ENCODE measurements at places on chromosomes 1 and 21. TPM values are rescaled to one million over a fixed set of nuclear protein-coding genes. Genes with fewer than 3 reads are reported as not detected.

The GPR3 gene
- not detected for total RNA-seq

DNA sequence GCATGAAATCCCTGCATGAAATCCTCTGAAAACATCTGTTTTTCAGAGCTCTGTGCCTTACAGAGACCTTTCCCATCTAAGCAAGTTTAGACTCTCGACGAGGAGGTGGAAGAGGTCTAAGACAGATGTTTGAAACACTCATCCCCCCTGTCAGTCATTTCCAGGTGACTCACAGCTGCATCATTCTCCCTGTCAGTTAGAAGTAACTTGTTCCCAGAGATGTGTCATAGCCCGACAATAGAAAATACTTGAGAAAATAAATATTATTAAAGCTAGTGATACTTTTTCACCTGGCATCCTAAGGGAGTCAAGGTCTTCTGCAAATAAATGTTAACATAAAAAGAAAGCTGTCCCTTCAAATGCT lies 41.6 kb upstream of the SEC16B start:
- no peak overlapping the region for H3K4me3 ChIP-seq
- H3K27me3 ChIP-seq: no peaks in the 10 kb centered on the region
- no peak overlapping the region for H3K27ac ChIP-seq
- no peaks in the 10 kb centered on the region for H3K36me3 ChIP-seq

DNA sequence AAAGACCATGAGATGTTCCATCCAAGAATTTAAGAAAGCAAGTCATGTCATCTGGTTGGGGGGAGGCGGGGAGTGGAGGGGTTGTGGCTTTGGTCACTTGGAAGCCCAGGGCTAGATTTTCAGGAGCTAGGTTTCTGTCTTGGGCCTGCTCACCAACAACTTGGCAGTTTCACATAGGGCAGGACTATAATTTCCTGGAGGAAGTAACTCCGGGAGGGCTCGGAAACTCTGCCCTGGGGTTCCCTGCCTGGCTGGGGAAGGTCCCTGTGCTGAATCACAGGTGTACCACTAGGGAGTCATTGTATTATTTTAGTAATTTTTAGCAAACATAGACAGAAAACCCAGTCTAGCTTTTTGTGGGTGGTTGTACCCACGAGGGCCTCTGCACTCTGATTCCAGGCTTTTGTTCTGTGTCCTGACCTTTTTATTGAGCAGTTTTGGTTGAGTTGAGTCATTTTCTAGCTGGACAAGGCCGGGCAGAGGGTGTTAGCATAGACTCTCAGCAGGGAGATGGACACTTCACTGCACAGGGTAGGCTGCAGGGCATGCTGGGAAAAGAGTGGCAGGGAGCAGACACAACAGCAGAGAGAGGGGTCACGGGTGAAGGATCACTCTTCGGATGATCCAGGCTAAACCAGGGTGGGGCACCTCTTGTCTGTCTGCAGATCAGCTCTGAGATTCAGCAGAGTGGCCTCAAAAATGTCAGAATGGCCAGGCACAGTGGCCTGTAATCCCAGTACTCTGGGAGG lies 144.7 kb downstream of the GRIK3 start:
- H3K27ac ChIP-seq: no peak overlapping the region
- peak; percentile 21 for DNase-seq
- no peak overlapping the region for H3K4me3 ChIP-seq
- H3K4me1 ChIP-seq: no peaks in the 10 kb centered on the region
- H3K36me3 ChIP-seq: no peaks in the 10 kb centered on the region
- H3K27me3 ChIP-seq: no peaks in the 10 kb centered on the region

- no peaks in the 10 kb centered on the region for H3K27me3 ChIP-seq
- DNase-seq: no peak
- H3K36me3 ChIP-seq: no peaks in the 10 kb centered on the region
- H3K27ac ChIP-seq: no peak overlapping the region
- no peak overlapping the region for H3K4me3 ChIP-seq
- no peaks in the 10 kb centered on the region for H3K4me1 ChIP-seq
These were observed 140.5 kb downstream of the TIAM1 start for GRCh38 chr21:31203431-31204054.

DNA sequence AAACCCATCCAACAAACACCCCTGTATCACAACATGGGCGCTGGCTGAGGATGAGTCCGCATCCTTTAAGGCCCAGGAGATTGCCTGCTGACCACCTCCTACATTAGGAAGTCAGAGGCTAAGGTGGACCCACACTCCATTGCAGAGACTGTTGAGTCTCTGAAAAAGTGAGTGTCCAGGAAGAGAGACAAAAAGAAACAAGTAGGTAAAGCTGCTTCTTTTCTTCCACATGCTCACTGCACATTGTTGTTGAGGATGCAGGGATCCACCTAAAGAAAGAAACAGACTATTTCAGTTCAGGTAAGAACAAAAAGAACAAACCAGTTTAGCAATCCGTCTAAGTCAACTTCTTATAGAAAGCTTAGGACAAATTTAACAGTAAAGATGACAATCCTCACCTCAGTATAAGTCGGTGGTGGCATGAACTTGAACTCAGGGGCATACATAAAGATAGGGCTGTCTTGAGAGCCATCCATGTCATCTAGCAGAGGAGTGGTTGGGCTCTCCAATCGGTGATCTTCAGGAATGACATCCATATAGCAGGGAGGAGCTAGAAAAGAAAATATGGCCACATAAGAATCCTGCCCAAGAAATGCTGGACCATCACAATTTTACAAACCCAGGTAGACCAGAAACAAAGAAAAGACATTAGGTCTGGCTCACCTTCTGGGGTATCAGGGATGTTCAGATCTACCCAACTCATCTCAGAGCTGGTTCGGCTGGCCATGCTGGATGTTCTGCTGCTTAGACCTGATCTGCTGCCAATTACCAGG lies 2.6 kb downstream of the TXNIP start:
- no peaks in the 10 kb centered on the region for H3K27me3 ChIP-seq
- H3K36me3 ChIP-seq: peaks cover 35% of the 10 kb centered on the region
- peak; percentile 51 for DNase-seq

The CCDC27 gene
- total RNA-seq: not detected

- no peak overlapping the region for H3K27ac ChIP-seq
- H3K4me1 ChIP-seq: no peaks in the 10 kb centered on the region
- H3K4me3 ChIP-seq: no peak overlapping the region
- no peaks in the 10 kb centered on the region for H3K27me3 ChIP-seq
These were observed 50.7 kb downstream of the EBNA1BP2 start for GRCh38 chr1:43121256-43121900.

- no peaks in the 10 kb centered on the region for H3K4me1 ChIP-seq
- no peak overlapping the region for H3K27ac ChIP-seq
- H3K4me3 ChIP-seq: no peak overlapping the region
- no peaks in the 10 kb centered on the region for H3K36me3 ChIP-seq
These were observed 50.9 kb downstream of the TAS1R2 start for GRCh38 chr1:18808550-18808949.

GRCh38 chr1:30982937-30983336 lies 74.4 kb upstream of the SDC3 start:
- H3K4me1 ChIP-seq: no peaks in the 10 kb centered on the region
- H3K27me3 ChIP-seq: no peaks in the 10 kb centered on the region
- DNase-seq: no peak
- H3K36me3 ChIP-seq: peaks cover 31% of the 10 kb centered on the region
- no peak overlapping the region for H3K4me3 ChIP-seq

DNA sequence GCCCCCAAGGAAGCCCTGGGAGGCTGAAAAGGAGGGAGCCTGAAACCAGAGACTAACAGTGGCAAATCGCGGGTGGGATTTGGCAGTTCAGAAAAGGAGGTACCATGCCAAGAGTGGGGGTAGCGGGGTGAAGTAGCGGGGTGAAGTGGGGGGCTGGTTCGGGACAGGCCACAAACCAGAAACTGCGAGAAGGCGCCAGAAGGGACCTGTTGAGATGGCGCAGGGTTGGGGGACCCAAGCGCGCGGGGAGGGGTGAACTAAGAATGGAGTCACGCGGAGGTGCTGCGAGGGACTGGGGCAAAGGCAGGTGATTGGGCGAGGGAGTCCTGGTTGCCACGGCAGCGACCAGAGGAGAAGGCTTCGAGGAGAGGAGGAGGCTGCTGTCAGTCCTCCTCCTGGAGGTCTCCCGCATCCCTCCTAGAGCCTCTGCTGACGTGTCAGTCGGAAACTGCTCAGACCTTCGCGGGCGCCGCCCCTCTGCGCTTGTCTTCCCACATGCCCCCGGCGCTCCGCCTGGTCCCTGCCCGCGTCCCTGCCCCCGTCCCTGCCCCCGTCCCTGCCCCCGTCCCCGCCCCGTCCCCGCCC lies 438 bp upstream of the MIA3 start:
- peak; percentile 98 for DNase-seq
- no peaks in the 10 kb centered on the region for H3K27me3 ChIP-seq

DNA sequence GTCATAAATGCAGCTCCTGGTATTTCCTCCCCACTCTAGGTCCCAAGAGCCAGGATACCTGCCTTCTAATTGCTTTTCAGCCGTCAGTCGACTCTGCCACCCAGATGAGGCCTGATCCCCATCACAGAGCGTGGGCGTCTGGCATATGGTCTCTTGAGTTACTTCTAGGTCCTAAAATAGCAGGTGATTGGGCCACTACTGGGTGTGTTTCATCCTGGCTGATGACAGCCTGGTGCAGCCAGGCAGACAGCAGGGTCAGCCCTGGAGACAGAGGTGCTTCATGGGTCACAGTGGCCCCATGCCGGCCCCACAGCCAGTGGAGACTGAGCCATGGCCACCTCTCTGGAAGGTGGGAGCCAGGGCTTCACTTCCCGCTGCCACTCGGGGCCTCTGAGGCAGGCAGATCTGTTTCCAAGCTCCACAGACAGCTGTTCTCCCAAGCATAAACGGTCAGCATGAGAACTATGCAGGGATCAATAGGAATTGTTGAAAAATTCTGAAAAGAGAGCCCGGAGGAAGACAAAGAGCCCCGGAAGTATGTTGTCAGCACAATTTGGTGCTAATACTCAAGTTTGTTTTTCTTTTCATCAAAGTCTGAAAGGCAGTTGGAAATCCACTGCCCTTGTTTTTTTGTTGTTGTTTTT lies 83.0 kb downstream of the MAN1C1 start:
- peak overlapping the region; percentile 81 for H3K27ac ChIP-seq
- H3K4me1 ChIP-seq: peaks cover 99% of the 10 kb centered on the region
- no peaks in the 10 kb centered on the region for H3K27me3 ChIP-seq

The LCE1E gene
- not detected for total RNA-seq

DNA sequence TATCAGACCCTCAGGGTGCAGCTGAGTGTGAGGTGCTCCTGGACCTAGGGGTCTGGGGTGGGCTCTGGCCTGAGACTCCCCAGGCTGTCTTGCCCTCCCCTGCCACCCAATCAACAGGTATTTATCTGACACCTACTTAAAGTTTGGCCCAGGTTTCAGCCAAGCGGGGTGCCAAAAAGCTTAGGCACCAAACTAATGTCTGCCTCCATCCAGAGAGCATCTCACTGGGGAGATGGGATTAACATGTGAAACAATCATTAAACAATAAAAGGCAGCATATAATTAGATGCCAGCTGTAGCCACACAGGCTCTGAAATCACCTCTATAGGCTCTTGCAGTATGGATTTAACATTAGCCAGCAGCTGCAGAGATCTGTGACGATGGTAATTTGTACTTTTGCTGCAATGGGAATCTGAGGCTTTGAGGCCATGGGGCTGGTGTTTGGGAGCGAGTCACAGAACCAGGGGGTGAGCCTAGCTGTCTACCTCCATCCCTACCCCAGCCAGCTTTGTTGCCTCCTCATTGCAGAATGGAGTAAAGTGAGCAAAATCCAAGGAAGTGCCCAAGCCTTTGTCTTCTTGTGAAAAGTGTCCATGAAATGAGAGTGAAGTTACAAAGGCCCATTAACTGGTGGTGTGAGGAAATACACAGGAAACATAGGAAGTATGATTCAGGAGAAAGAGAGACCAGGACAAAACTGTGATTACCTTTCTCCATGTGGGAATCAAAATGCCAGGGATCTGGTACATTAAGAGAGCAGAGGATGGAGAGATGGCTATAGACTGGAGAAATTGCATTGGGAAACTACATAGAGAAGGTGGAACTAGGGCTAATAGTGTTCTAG lies 36.1 kb downstream of the EIF2D start:
- no peaks in the 10 kb centered on the region for H3K36me3 ChIP-seq
- no peak overlapping the region for H3K4me3 ChIP-seq
- no peak for DNase-seq

The DCAF8 gene
- 184 TPM for total RNA-seq

Measured in sigmoid colon (tissue), 7 donors.